ENCODE measurements at places on chromosomes 3 and 15.

DNA sequence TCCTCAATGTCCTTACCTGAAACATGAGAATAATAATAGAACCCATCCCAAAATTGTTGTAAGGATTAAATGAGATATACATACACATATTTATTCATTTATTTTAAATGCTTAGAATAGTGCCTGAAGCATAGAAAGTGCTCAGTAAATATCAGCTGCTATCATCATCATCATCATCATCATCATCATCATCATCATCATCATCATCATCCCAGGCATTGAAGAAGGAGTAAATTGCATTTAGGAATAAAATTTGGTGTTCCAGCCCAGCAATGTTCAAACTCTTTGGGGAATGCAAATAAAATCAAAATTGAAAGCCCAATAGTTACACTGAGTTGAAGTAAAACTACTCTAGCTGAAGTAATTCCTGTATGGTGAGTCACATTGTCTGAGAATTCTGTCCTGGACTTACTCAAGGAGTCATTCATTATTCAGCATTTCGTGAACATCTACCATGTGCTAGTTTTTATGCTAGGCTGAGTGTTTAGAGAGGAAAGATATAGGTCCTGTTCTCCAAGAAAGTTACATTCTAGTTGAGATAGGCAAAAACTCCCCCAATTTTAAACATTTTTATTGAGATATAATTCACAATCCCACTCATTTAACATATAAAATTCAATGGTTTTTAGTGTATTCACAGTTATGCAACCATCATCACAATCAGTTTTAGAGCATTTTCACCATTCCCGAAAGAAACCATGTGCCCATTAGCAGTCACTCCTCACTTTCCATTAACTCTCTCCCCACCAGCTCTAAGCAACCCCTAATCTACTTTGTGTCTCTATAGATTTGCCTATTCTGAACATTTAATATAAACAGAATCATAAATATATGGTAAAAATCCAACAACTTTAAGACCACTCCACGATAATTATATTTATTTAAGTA lies 107.2 kb downstream of the FRMD5 start:
- no peak for DNase-seq

DNA sequence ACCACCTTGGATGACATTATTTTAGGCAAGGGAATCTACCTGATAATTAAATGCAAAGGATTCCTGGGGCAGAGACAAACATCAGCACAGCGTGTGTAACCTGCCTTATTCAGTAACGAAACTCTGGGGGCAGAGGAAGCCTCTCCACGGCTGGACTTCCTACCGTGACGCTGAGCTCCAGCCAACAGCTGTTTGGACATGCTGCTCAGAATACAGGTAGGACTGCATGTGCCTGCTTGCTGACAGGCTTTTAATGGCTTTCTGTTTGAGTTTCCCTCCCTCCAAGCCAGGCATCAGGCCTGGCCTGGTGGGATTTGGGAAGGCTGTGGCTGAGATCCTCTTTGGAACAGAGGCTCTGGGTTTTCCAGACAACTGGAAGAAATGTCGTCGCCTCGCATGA lies 150.6 kb downstream of the ADAMTS17 start:
- DNase-seq: no peak

DNA sequence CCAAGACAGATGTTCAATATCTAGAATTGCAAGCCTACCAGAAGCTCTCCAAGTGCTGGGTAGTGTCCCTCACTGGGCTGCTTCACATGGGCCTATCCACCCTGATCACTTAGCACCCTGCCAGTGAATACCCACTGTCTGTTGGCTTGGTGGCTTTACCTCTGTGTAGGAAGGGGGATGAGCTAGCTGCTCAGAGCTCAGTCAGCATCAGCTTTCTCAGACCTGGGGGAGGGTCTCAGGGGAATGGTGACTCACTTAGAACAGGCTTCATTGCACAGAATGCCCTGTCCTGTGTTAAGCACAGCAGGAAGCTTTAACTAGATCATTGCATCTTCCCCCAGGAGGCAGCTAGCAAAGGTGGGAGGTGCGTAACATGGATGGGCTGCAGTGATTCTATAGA lies 209.8 kb downstream of the PDCD6IP start:
- DNase-seq: no peak

- no peak for DNase-seq
These were observed 41.0 kb downstream of the ITGB5 start for GRCh38 chr3:124846189-124846588.
